ENCODE measurements at places on chromosomes 2 and 18.

DNA sequence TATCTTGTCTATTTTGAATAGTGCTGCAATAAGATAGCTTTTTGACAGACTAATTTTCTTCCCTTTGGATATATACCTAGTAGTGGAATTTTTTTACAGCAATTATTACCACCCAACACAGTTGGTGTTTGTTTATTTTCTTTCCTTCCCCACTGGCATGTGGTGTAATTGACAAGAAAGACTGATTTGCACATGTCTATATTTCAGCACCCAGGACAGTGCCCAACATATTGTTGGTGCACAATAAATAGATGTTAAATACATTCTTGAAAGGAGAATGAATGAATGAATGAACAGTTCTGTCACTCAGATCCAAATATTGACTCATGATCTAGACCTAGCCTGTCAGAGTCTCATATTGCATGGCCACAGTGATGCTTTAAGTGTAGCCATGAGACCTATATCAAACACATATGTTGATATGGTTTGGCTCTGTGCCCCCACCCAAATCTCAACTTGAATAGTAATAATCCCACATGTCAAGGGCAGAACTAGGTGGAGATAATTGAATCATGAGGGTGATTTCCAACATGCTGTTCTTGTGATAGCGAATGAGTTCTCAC is 538.2 kb downstream of the NYAP2 start:
- no peak for DNase-seq

GRCh38 chr2:14843507-14844204 is 211.1 kb downstream of the LRATD1 start:
- DNase-seq, result no peak

- DNase-seq, result no peak
Measured at GRCh38 chr18:46411191-46411828, 245.7 kb downstream of the LOXHD1 start.

- DNase-seq, result no peak
Measured at GRCh38 chr2:150122871-150123613, 364.4 kb downstream of the RND3 start.

- no peak for DNase-seq
Measured at GRCh38 chr2:240884745-240885144, 11.2 kb downstream of the MAB21L4 start.

DNA sequence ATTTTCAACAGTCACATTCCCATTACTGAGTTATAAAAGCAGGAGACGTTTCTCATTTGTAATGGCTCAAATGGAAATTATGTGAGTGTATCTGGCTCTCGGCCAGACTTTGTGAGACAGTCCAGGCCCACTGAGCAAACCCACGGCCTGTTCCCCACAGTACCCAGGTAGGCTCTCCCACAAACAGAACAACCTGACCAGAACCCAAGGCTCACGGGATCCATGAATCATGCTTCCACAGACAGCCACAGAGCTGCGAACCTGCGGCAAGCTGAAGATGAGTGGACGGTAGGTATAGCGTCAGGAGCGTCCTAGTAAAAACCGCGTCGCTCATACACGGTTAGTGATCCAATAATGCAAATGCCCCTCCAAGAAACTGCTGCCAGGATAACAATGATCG is 34.2 kb downstream of the NDUFA10 start:
- no peak for DNase-seq

- DNase-seq, result no peak
Measured at GRCh38 chr2:9288681-9289338, 82.2 kb downstream of the ASAP2 start.

DNA sequence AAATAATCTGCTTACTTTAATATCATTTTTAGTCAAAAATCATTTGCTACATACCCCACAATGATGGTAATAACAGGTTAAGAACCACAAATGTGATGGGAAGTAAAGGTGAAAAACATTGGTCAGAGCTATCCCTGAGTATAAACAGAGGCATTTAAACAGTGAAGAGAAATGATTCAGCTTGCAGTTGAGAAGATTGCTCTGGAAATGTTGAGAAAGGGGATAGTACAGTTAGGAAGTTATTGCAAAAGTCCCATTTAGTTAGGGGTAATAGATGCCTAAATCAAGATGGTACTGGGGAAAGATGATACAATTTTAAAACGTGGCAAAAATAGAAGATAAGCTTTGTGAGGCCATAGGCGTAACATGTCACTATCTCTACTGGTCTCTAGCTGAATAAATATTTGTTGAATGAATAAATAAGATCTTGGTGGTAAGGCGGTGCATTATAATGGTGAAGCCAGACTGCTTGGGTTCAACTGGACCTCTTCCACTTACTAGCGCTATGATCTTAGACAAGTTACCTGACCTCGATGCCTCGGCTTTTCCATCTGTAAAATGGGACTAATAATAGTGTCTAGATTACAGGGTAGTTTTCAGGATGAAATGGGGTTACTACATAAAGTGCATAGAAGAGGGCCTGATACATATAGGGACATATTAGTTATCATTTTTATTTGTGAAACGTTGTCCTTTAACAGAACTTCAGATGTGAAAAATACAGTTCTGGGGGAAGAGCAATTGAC is 2.0 kb upstream of the BZW1 start:
- DNase-seq, result no peak

- DNase-seq, result no peak
Measured at GRCh38 chr18:78145096-78145495, 834.5 kb upstream of the SALL3 start.

GRCh38 chr2:45545943-45546342 is 65.1 kb downstream of the SRBD1 start:
- no peak for DNase-seq

DNA sequence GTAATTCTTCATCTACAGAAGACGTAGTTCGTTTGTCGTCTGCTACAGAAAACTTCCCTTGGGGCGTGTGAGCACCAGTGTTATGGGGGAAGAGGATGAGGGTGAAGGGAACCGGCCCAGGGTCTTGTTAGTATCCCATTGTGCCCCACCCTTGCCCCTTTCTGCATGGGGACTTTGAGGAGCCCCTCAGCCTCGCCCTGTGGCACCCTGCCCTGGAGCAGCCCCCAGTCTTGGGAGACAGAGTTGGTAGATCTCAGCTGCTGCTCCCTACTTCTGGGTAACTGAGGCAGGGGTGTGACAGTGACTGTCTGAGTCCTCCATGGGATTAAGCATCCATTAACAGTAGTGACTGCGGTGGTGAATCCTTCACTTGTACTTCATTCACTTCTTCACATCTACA is 50.1 kb downstream of the RNF144A start:
- DNase-seq, result no peak

- DNase-seq, result no peak
Measured at GRCh38 chr2:29987146-29987545, 65.8 kb upstream of the ALK start.

DNA sequence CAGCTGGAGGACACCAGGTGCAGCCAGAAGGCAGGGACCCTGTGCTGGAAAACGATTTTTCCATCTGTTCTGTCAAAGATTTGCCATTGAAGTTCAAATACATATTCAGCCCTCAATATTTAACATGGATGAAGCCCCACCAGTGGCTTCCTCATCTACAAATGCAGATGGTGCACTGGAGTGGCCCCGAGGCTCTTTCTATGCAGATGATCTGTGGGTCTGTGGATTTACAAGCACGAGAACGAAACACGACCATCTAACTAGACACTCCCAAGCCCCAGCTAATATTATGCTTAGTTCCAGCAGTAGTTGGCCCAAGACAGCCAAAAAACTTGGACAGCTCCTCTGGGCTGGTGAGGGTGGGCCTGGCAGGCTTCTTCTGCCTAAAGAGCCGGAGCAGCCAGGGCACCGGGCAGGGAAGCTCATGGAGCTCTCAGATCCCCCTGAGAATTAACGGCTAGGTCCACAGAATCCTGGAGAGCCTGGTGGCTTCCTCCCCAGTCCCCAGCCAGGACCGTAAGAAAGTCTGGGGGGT is 9.2 kb upstream of the IL1R2 start:
- DNase-seq, result no peak

GRCh38 chr2:188189356-188189755 is 102.3 kb upstream of the GULP1 start:
- DNase-seq, result no peak

DNA sequence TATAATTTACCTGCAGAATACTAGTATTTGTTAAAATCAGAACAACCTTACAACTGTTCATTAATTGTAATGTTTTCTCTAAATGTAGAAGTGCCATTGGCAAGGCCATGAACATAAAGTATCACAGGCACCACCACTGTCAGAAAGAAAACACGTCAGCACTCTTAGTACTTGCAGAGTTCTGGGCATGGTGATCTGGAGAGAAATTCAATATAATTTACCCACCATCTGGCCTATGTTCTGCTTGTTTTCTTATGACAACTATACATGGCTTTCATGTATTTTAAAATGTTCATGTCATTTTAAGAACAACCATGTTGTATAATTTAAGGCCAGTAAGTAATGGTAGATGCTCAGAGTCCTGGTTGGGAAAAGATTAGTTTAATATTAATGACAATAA is 114.2 kb upstream of the SULT1C3 start:
- no peak for DNase-seq

DNA sequence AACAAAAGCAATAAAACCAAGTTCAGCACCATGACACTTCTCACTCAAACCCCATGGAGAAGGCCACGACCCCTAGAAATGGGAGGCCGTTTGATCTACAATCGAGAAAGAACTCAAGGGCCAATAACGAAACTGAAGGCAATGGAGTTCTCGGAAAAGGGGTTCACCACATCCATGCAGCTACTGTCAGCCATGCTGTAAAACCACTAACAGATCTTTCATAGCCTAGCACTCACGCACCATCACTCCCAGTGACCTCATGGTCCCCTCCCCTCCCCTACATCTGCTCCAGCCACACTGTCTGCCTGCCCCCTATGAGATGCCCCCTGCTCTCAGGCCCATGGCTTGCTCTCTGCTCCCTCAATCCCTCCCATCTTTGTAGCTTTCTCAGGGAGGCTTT is 135.3 kb downstream of the TMEM163 start:
- no peak for DNase-seq

- DNase-seq, result no peak
Measured at GRCh38 chr18:13180614-13181375, 37.8 kb upstream of the LDLRAD4 start.

GRCh38 chr2:119774026-119774425 is 14.3 kb downstream of the PTPN4 start:
- DNase-seq, result no peak

DNA sequence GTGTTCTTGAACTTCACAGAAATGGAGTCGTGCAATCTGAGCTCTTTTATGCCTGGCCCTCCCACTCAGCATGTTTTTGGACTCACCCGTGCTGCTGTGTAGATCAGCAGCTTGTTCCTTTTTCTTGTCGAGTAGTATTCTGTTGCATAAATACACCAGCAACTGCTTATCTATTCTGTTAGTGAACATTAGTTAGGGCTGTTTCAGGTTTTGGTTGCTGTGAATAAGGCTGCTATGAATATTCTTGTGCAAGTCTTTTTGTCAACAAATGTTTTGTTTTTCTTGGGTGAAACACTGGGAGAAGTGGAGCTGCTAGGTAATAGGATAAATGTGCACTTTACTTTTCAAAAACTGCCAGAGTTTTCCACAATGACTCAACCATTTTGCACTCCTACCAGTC is 15.3 kb upstream of the CIDEA start:
- no peak for DNase-seq

DNA sequence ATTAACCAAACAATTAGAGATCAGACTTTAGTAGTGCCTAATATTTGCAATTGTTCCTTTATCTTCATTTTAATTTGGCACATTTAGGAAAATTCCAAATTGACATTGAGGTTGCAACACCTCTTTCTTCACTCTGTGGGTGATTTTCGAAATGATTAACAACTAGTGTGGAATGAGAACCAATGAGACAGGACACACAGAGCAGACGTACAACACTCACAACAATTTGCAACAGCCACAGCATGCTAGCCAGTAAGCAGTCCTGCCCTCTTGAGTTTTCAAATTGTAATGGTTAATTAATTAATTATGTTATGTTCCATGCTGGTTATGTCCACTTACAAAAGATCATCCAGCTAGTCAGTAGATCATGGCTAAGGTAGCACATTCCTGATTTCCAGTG is 339.3 kb downstream of the LRP1B start:
- DNase-seq, result no peak

- DNase-seq, result no peak
Measured at GRCh38 chr2:47360927-47361326, 42.0 kb upstream of the MSH2 start.

DNA sequence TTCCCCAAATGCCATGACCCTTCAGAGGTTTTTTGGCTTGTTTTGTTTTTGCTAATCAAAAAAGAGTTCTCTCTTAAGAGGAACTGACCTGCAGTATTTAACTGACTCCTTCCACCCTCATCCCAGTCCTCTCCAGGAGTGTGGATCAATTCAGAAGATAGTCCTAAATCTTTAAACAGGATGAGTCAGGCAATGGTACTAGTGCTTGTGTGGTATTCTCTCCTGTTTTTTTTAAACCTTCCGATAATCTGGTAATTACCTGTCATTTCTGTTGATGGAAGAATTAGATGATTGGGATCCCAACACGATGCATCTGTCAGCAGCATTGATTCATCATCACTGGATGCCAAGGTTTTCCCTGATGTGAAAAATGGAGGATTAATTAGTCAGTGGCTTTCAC is 41.2 kb downstream of the ETAA1 start:
- no peak for DNase-seq

GRCh38 chr18:29874519-29875098 is 1167.9 kb downstream of the DSC3 start:
- DNase-seq, result no peak

DNA sequence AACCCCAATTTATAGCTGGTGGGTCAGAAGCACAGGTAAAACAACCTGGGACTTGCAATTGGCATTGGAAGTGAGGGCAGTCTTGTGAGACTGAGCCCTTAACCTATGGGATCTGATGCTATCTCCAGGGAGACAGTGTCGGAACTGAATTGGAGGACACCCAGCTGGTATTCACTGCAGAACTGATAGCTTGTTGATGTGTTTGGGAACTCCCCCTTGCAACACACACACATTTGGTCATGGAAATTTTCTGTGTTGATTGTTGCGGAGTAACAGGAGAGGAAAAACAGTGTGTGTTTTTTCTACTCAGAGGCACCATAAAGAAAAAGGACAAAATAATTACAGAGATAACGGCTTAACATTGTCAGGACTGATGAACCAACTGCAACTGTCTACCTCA is 16.1 kb downstream of the TPGS2 start:
- DNase-seq, result no peak

DNA sequence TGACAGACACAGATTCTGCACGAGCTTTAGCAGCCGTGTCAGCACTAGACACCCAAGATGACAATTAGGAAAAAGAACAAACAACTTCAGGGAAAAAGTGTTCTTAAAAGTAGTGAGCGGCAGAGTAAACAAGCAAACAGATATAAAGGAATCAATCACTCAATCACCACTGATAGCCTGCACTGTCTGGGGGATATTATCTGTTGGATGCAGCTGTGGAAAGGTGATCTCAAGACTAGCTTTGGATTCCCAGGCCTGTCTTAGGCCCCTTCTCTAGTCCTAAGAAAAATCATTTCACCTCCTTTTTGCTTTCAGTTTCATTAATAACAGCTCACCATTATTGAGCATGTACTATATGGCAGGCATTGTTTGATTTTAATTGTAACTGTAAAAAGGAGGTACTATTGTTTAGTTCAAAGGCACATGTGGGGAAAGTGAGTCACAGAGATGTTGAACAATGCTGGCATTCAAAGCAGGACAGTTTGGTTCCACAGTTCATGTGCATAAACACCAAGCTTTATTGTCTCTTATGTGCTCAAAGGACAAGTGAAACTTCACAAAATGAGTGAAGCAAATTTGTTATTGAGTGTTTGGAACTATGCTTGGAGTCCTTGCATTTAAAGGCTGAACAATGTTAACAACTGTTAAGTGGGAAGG is 147.3 kb upstream of the TCF4 start:
- no peak for DNase-seq

Measured in stimulated activated CD8-positive, alpha-beta memory T cell treated with anti-CD3 and anti-CD28 coated beads, Interleukin-7, amount 100 ng/mL, for 1 hour (primary cell).